ENCODE measurements at places on chromosomes 13 and 19.

DNA sequence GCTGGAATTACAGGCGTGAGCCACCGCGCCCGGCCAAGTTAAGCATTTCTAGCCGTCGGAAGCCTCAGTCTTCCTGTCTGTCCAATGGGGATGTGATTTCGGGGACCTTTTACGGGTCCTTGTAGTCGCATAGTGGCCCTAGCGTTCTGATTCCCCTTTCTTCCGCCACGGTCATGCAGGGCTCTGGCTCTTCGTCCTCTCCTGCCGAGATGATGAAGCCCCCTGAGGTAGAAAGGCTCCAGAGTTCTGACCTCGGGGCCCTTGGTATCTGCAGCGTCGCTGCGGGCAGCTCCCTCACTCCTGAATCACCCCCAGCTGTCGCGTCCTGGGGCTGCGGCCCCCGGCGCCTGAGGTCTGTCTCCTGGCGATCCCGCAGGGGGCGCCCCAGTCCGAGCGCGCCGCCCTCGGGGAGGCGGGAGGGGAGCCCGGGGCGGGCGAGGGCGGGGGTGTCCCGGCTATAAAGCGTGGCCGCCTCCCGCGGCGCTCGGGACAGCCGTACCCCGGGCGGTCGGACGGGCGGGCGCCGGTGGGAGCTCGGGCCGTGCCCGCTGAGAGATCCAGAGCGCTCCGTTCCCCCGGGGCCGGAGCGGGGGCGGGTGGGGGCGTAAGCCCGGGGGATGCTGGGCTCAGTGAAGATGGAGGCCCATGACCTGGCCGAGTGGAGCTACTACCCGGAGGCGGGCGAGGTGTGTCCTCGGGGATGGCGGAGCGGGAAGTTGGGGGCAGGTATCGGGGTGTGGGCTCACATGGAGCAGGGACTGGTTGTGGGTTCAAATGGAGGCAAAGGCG lies at the start of gene FOXA3:
Gene FOXA3 (plus strand): TSS at position 487 of the 789 bp plus-strand sequence. CDS start 131 bp downstream, at position 618.
- DNase-seq, result peak; percentile 63

- no peak for DNase-seq
These were observed 209.8 kb downstream of the PCCA start for GRCh38 chr13:100298691-100299090.

- no peak for DNase-seq
These were observed 446.7 kb downstream of the KCTD12 start for GRCh38 chr13:76439546-76439945.

DNA sequence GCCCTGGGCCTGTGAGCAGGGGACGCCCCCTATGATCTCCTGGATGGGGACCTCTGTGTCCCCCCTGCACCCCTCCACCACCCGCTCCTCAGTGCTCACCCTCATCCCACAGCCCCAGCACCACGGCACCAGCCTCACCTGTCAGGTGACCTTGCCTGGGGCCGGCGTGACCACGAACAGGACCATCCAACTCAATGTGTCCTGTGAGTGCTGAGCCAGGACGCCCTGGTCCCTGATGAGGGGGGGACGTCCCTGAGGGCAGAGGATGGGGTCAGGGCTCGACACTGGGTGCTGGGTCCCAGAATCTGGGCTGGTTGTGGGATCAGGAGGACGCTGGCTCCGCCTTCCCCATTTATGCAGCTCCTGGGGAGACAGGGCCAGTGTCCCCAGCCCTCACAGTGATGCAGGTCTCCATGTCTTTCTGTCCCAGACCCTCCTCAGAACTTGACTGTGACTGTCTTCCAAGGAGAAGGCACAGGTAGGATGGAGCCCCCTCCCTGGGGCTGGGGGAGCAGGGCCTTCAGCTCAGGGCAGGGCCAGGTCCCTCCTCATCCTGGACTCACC lies 2.5 kb downstream of the SIGLEC7 start:
- no peak for DNase-seq

DNA sequence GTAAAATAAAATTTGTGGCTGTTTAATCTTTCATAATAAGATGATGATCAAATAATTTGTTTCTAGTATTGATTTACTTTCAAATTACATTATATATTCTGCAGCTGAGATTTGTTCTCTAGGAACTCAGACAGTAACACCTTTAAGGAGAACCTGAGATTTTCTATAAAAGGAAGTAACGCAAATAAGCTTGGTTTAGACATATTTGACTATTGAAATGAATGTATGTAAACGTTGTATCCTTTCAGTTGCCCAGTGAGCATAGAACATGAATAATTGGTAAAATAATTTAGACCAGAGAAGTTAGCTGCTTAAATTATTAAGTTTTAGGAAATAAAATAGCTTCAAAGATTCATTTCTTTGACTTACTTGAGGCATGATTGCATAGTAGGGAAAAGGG lies 3.1 kb downstream of the CDK8 start:
- no peak for DNase-seq

GRCh38 chr19:18153556-18154134 lies 682 bp downstream of the PIK3R2 start:
- DNase-seq, result peak; percentile 40

DNA sequence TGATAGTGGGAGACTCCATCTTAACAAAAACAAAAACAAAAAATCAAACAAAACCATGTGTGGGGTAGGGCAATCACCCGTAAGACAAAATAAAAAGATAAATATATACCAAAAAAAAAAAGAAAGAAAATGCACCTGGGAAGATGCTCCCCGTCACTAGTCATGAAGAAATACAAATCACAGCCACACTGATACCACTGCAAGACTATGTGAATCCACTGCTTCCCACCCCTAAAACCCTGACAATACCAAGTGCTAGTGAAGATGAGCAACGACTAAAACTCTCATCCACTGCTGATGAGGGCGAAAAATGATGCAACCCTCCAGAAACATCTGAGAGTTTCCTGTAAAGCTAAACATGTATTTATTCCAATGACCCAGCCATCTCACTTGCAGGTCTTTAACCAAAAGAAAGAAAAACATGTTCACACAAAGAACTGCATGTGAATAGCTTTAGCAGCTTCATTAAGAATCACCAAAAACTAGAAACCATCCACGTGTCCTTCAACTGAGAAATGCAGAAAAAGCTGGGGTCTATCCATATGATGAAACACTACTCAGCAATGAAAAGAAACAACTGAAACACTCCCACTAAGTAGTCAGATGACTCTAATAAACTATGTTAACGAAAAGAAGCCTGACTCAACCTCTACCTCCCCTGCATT lies 31.7 kb downstream of the BRD4 start:
- DNase-seq, result peak; percentile 24

- no peak for DNase-seq
These were observed 275.8 kb downstream of the SHISA2 start for GRCh38 chr13:25775986-25776385.

DNA sequence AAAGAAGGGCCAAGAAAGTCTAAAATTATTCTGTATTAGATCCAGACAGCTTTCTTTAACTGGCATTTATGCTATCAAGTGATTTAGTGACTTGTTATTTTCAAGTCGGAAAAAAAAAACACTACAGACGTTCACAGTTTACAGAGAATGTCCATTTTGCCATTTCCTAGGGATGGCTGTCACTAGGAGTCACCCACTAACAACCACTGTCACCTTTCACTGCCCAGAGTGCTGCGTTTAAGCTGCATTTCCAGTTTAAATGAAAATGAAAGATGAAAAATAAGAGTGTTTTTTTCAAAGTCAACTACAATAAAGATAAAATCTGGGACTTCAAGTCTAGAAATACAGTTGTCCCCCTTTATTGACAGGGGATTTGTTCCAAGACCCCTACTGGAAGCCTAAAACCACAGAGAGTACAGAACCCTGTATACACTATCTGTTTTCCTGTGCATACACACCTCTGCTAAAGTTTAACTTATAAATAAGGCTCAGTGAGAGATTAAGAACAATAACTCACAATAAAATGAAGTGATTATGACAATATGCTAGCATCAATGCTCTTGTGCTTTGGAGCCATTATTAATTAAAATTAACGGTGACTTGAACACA lies 112.5 kb downstream of the SACS start:
- DNase-seq, result no peak

GRCh38 chr13:35566340-35566739 lies 89.9 kb upstream of the MAB21L1 start:
- DNase-seq, result no peak

GRCh38 chr13:30355839-30356238 lies 48.5 kb upstream of the KATNAL1 start:
- no peak for DNase-seq

DNA sequence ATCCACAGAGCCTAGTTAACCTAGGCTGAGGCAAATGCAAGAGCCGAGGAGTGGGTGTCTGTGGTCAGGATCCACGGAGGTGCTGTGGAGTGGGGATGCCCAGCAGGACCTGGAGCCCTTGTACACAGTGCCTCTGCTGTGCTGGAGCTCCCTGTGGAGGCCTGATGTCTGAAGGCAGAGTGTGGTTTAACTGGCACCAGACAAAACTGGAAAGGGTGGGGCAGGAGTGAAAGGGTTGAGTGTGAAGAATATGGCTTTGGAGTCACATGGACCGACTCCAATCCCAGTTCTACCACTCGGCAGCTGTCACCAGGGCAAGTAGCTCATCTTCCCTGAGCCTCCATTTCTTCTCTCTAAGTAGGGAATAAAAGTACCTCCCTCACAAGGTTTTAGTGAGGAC lies 60.3 kb upstream of the GPR12 start:
- no peak for DNase-seq

DNA sequence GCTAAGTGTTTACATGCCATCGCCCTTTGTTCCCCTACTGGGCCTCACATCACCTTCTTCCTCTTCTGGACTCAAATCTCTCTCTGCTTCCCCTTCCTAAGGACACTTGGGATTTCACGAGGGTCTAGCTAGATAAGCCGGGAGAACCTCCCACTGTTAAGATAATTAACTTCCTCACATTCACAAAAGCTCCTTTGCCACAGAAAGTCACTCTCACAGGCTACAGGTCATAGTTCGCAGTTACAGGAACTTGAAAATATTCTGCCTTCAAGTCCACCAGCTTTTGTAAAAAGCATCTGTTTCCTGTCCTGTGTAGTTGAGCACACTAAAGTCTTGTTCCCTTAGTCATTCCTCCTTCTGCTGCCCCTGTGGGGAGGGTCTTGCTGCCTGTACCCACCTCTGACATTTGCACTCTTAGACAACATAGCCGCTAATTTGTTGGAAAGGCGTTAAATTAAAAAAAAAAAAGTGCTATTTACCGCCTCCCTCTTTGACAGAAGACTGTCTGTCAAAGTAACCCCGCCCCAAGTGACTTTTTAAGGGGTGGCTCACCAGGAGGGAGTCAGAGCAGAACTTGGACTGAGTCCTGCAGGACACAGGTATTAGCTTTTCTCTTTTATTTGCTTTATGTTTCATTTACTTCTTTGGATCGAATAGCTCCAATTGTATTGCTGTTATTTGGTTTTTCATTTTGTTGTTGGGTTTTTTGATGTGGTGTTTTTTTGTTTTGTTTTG lies 26.8 kb upstream of the CEACAM21 start:
- peak; percentile 75 for DNase-seq

- DNase-seq, result no peak
These were observed 12.5 kb downstream of the ANKRD10 start for GRCh38 chr13:110902370-110902769.

DNA sequence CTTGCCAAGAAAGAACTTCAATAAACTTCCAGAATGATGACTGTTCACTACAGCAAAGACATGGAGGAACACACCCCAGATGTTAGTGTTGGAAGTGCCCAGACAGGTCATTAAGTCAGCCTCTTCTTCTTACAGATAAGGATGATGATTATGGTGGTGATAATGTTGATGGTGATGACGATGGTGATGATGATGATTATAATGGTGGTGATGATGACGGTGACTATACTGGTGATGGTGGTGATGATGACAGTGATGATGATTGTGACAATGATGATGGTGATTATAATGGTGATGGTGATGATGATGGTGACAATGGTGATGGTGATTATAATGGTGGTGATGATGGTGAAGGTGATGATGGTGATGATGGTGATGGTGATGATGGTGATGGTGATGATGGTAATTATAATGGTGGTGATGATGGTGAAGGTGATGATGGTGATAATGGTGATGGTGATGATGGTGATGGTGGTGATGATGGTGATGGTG lies 8.4 kb downstream of the C13orf46 start:
- no peak for DNase-seq

DNA sequence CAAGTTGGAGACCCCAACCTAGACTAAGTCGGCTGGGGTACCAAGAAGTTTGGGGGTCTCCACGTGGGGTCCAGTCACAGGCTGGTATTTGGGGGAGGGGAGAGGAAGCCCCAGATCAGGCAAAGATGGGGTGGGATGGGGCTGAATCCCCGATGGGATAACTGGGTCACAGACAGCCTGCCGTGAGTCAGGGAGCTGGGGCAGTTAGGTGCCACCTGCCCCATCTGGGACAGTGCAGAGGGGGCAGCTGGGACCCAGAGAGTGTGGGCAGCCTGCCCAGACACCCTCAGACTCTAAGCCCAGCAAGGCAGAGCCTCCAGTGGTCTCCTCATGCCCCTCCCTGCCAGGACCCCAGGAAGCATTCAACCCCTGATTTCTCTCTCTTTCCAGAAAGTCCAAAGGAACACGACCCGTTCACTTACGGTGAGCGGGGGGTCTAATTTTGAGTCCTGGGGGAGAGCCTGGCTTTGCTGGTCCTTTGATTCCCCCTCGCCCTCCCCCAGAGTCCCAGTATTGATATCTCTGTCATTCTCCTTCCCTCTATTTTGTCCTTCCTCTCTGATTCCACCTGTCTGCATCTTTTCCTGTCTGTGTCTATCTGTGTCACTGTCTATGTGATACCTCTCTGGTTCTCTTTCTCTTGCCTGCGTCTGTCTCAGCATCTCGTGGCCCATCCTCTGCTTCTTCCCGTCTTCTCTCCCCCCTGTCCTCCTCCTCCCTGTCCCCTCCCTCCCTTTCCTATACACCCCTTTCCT lies 1.8 kb downstream of the FXYD1 start:
- no peak for DNase-seq

GRCh38 chr13:73198991-73199411 lies 140.2 kb downstream of the KLF5 start:
- DNase-seq, result no peak

DNA sequence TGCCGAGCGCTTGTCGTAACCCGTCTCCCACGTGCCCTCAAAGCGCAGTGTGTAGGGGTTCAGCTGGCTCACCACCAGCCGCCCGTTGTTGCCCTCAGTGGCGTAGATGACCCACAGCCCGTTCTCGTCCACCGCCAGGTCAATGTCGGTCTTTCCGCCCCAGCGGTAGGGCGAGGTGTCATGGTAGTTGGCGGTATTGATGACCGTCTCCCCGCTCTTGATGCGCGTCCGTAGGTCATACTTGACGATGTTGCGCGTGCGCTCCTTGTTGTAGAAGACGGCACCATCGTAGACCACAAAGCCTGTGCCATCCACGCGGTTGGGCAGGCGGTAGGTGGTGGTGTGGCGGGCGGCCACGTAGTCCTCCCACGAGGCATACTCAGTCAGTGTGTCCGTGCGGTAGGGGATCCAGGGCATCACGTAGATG lies 26.5 kb upstream of the ASF1B start:
- DNase-seq, result no peak

DNA sequence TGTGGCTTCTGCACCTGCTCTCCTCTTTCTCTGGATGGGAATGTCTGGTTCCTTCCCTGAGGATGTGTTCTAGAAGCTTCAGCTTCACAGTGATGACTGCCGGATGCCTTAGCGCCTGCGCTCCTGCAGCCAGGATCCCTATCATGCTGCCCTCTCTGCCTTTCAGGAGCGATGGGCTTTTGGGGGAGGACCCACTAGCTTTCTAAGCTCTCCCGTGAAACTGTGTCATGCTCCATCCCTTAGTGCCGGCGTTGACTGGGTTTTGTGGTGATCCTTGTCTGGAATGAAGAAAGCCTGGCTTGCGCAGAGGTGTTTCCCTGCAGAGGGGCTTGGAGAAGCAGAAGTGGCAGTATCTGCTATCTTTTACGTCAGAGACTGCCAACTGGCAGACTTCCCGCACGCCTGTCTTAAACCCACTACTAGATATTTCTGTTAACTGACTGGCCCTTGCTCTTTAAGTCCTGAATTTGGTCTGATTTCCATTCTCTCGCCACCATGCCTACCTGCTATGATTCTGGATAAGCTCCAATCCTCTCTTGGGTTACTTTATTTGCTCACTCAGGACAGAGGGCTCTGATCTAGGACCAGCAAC lies 3.8 kb upstream of the KMT2B start:
- DNase-seq, result no peak

All from activated naive CD4-positive, alpha-beta T cell treated with anti-CD3 and anti-CD28 coated beads, Interleukin-2, amount 50 U/mL, for 16 hours (primary cell).